ENCODE measurements at places on chromosomes 16 and 17. TPM values are rescaled to one million over a fixed set of nuclear protein-coding genes. Genes with fewer than 3 reads are reported as not detected.

- no peak for DNase-seq
These were observed 96.8 kb downstream of the DYNLRB2 start for GRCh38 chr16:80637621-80638020.

DNA sequence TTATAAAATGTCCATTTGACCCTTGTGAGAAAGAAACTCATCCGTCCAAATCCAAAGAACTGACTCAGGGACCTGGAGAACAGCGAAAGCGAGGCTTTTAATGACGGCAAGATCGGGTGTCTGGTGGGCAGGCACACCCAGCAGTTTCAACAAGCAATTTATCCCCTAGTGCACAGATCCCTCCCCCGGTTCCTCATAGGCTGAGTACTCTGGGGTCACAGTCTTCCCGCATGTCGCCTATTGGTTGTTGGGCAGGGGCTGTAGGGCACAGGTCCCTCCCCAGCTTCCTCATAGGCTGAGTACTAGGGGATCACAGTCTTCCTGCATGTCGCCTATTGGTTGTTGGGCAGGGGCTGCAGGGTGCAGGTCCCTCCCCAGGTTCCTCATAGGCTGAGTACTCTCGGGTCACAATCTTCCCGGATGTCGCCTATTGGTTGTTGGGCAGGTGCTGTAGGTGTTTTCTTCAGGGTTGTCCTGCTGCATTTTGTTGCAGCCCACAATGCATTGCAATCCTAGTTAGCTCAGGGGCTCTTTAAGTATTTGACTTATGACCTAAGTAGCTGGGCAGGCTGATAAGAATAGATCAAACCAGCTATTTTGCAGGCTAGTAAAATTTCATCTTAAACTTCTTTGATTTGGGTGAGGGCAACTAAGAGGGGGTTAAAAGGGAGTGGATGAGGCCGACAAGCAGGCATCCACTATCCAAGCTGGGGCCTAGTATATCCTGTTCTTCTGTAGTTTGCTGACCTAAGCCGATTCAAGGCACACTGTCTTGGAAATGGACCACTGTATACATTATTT lies 3.6 kb upstream of the UTS2R start:
- no peak for DNase-seq

DNA sequence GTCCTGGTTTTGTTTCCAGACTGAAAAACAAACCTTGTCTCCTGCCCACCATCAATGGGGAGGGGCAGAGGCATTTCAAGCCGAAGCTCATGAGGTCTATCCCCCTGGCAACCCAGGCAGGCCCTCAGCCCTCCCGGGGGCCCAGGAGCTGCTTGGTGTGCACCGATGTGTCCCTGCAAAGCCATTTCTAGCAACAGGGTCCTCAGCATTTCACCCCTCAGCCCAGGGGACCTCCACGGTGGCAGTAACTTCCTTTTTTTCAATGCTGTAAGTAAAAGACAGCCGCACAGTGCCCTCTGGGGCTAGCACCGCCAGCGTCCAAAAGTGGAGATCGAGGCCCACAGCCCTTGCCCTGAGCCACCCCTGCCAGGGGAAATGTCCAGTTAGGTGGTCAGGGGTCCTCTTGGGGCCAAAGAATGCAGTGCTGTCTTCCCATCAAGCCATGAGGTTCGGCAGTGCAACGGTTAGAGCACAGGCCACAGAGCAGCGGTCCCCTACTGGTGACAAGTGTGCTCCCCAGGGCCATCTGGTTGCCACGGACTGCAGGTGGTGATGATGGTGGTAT lies 79.9 kb downstream of the LITAF start:
- DNase-seq = no peak

GRCh38 chr16:71626018-71626857 lies at the start of gene MARVELD3:
MARVELD3 (plus strand) TSS chr16:71626184; CDS start chr16:71626230, 46 bp downstream.
- DNase-seq = no peak

Gene TBKBP1
- total RNA-seq = 13.1 TPM

Gene CBFA2T3
- total RNA-seq = 2.9 TPM

Gene CEP295NL
- not detected for total RNA-seq

Gene TNFRSF17
- total RNA-seq = not detected

Measured in natural killer cell treated with Interleukin-12 subunit alpha and Interleukin-12 subunit beta and Interleukin-15 and Interleukin-18, amount 100 ng/mL, for 72 hours (primary cell).